ENCODE measurements at places on chromosomes 2 and 18.

GRCh38 chr2:119292226-119292625 is 68.6 kb downstream of the STEAP3 start:
- DNase-seq = no peak

- DNase-seq = no peak
Observed at GRCh38 chr2:3386448-3386958, 7.0 kb downstream of the TRAPPC12 start.

- no peak for DNase-seq
Observed at GRCh38 chr2:141767051-141767450, 363.8 kb downstream of the LRP1B start.

GRCh38 chr2:25454824-25455611 is 113.3 kb upstream of the DNMT3A start:
- DNase-seq = no peak

DNA sequence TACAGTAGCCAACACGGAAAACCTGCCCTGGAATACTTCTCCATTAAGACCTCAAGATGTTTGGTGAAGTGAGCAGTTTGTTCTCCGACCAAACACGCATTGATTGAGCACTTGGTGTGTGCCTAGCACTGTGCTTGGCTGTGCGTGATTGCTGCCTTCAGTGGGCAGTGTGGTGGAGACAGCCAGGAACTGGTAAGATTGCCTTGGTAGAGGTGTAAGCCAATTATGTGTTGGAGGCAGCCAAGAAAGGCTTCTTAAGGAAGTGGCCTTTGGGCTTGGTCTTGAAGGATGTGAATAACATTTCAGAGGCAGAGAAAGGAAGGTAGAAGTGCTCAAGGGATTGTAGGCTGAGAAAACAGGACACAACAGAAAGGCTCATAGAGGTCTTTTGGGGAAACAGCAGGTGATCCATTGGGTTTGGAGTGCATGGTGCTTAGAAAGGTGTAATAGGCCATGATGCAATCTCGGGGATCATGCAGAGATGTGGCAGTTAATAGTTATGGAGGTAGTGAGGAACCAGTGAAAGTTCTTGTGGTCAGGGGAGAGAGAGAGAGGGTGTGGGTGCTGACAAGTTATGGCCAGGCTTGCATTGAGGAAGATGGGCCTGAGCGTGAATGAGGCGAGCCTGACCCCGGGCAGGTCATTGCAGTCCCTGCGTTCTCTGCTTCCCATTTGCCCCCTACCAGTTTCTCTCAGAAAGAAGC is 6.3 kb downstream of the B3GNT2 start:
- no peak for DNase-seq

- no peak for DNase-seq
Observed at GRCh38 chr2:95232232-95232631, 24.9 kb downstream of the ZNF892 start.

DNA sequence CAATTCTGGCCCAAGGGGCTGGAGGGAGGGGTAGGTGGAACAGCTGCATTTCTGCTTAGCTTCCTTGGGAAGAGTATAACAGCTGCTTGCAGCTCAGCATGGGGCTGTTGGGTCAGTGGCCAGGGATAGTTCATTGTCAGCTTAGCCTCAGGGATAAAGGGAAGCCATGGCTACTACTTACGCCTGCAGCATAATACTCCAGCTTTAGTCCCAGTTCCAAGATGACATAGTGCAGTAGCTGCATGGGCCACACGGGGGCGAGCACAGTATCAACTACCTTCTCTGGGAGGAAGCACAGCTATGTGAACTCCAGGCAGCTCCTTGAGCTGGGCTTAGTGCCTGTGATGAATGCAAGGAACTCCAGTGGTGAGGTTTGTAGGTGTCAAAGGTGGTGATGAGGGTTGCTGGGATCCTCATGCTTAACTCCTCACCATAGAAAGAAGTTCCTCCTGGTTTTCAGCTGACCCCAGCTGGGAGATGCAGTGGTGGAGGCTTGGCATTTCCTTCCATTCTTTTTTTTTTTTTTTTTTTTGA is 35.4 kb upstream of the RHOB start:
- no peak for DNase-seq

DNA sequence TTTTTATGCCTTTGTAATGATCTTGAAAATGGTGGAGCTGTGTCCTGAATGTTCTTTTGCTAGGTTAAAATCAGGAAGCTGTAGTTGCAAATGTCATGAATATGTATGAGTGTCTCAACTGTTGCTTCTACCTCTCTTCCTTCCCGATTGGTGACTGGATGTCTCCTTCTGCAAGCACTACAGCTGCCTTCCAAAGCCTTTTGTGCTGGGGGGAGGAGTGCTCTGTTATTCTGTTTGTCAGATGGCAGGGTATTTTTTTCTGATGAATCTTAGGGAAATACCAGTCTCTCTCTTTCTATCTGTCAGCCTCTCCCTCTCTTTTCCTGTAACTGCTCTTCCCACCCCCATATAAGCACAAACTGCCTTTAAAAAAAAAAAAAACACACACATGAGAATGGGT is 1396.3 kb upstream of the CELF4 start:
- no peak for DNase-seq

DNA sequence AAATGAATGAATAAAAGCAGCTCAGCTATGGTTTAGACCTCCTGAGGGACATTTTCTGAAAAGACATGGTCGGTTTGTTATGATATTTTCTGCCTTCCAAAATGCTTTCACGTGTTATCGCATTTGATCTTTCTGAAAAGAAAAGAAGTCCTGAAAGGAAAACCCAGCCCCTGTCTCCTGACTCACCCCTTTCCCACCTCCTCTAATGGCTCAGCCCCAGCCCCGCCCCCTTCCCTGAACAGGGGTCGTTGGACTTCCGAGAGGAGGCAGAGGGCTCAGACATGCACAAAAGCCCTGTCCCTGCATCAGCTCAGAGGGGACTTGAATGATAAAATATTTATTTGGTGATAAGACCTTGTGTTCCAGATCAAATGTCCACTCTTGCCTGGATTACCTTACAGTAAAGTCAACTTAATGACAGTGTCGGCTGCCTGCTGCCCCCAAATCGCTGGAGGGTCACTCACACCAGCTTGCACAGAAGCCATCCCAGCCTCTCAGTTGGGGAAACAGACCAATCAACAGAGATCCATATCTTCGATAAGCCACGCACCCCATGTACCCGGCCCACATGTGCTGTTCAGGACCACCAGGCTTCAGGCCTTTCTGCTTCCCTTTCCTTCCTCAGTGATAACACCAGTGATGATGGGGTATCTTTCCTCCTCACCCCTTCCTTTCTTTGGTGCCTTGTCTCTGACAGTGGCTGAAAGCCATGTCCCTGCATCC is 69.6 kb downstream of the CLHC1 start:
- DNase-seq = no peak

DNA sequence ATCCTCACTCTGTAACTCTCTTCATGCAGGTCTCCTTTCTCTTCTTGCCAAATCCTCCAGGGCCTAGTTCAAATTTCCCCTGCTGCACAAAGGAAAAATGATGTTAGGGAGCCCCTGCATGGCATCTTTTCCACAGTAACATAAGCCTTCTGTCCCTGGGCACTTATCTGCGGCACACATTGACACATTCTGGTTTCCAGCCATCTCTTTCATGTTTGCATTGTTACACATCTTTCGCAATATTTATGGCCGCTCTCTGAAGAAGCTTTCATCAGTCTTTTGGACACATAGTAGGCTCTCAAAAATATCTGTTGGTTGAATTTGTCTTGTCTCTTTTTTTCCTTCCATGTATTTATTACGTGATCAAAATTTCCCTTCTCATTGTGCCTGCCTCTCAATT is 1806.1 kb upstream of the PIK3C3 start:
- DNase-seq = no peak

DNA sequence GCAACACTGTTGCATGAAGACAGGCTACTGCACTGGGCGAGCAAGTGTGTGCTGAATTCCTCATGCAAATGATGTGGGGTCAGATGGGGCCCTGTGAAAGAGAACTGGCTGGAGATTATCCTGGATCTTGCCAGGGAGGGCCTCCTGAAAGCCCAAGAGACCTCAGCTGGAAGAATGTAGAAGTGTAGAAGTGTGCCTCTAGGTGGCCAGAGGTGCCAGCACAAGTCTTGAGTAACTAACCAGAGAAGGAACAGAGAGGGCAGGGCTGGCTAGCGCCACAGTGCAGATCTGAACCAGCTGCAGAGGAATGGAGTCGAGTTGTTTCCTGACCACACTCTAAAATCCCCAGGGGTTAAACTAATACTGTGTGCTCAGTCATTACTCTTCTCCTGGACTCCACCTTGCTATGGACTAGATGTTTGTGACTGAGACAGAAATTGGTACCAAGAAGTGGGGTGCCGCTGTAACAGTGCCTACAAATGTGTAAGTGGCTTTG is 399.3 kb downstream of the LRATD1 start:
- peak; percentile 27 for DNase-seq

DNA sequence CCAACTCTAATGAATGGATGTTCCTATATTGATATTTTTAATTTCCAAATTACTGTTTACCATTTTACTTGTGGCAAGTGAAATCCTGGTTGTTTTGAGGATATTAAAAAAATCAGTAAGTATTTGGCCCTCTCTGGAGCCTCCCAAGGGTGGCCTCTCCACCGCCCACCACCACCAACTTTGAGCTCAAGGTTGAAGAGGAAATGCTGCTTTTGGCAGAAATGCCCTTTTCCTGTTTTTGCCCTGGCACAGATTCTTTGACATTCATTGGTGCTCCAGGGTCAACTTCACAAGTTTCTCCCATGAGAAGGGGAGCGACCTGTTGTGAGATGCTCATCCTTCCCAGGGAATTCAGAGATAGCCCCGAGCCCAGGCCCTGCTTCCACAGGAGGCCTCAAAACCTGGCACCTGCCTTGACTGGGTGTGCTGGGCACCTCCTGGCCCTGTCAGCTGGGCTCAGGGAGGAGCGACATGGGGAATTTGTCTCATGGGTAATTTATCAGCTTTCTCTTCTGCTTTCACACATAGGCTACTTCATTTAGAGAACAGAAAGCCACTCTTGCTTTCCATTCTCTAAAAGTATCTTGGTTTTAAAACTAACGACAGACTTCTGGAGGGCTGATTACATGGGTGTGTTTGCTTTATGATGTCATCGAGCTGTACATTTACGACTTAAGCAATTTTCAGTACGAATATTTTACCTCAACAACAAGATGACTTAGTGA is 6.9 kb downstream of the CD8A start:
- peak; percentile 48 for DNase-seq

- DNase-seq = no peak
Observed at GRCh38 chr18:62073461-62074281, 113.2 kb downstream of the PIGN start.

GRCh38 chr2:224146356-224147160 is 107.5 kb upstream of the SERPINE2 start:
- no peak for DNase-seq

DNA sequence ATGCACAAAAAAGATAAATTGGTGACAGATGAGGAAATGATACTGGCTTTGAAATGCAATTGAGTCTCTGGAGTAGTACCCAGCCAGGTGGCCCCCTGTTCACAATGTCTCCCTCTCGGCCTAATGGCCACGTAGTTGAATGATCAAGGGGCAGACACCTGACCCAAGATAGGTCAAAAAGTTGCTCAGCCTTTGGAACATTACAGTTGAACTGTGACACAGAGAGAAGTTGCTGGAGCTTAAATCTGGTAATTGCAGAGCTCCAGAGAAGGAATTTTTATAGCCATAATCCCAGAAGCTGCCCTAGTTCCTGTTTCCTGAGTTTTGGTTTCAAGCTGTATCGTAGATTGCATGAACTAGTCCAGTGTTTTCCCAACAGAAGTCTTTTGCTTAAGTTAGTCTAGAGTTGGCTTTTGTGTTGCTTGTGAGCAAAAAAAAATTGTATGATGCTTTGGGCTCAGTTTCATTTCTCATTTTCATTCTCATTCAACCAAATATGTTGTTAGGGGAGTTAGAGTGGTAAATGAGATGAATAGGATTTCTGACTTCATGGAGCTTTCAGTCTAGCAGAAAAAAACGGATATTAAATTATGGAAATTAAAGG is 117.9 kb downstream of the CSRNP3 start:
- DNase-seq = peak; percentile 15

GRCh38 chr2:231223458-231223976 is 25.1 kb downstream of the ARMC9 start:
- no peak for DNase-seq

GRCh38 chr18:58669731-58670378 is 1.4 kb upstream of the MALT1 start:
- DNase-seq = no peak

DNA sequence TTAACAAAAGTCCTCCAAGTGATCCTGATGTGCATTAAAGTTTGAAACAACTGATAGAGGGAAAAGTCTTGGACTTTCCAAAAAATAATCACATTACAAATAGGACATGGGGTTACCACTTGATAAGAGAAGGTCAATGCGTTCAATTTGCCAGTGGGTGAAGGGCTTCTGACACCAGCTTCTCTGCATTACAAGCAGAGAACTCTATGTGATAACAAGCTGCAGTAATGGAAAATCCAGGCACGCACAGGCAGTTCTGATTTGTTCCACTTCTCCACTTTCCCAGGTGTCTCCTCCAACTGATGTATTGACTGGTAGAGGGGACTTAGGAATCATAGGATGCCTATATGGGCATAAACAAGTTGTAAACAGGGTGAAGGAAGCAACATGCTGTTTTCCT is 234.0 kb upstream of the MGAT5 start:
- DNase-seq = no peak

GRCh38 chr2:200850512-200851256 is 13.8 kb downstream of the CLK1 start:
- DNase-seq = no peak

- no peak for DNase-seq
Observed at GRCh38 chr18:47932603-47933002, 2.1 kb upstream of the SMAD2 start.

GRCh38 chr2:176637486-176638166 is 368.4 kb downstream of the MTX2 start:
- DNase-seq = no peak

DNA sequence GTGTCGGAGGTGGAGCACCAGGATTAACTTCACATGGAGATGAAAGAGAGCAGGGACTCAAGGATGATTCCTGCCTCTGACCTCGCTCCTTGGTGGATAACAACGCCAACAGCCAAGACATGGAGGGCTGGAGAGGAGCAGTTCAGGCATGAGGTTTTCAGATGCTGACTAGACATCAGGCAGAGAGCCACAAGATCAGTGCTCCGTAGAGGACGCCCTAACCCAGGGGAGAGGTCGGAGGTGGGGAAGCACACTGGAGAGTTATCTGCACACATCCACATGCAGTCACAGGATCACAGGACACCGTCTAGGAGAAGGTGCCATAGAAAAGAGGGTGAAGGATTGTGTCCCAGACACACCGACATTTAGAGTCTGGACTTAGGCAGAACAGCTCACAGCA is 344.3 kb downstream of the EIPR1 start:
- DNase-seq = no peak

GRCh38 chr18:23065234-23065806 is 70.0 kb upstream of the CABLES1 start:
- DNase-seq = no peak

- no peak for DNase-seq
Observed at GRCh38 chr2:46241344-46241743, 55.9 kb upstream of the EPAS1 start.

DNA sequence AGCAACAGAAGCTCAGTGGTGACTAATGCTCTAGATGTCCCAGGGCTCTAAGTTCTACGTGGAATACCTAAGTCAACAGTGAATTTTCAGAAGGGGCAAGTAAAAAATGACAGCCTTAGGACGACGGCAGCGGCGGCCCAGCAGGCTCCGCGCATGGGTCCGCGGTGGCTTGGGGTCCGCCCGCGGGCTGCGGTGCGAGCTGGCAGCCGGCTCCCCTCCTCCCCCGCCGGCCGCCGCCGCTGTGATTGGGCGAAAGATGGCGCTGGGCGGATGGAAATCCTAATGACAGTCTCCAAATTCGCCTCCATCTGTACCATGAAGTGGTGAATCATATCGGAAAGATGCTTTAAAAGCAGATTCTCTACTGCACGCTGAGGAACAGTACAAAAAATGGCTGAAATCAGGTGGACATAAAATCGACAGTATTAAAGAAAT is 74.7 kb downstream of the HNRNPLL start:
- DNase-seq = no peak

Data from GM12864 (cell line).